ENCODE measurements at places on chromosomes 5 and 9. TPM values are rescaled to one million over a fixed set of nuclear protein-coding genes. Genes with fewer than 3 reads are reported as not detected.

GRCh38 chr5:149195962-149196361 lies 54.7 kb downstream of the ABLIM3 start:
- H3K36me3 ChIP-seq: no peaks in the 10 kb centered on the region
- no peak for DNase-seq
- H3K27me3 ChIP-seq: no peaks in the 10 kb centered on the region
- H3K4me3 ChIP-seq: no peak overlapping the region

DNA sequence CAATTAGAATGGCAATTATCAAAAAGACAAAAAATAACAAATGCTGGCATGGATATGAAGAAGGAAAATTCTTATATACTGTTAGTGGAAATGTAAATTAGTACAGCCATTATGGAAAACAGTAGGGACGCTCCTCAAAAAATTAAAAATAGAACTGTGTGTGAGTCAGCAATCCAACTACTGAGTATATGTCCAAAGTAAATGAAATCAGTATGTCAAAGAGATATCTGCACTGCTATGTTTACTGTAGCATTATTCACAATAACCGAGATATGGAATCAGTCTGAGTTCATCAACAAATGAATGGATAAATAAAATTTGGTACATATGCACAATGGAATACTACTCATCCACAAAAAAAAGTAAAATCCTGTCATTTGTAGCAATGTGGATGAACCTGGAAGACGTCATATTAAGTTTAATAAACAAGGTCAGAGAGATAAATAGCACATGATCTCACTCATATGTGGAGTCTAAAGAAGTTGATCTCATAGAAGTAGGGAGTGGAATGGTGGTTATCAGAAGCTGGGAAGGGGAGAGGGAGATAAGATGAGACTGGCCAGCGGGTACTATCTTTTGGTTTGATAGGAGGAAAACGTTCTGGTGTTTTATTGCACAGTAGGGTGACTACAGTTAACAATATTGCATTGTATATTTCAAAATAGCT lies 16.6 kb upstream of the SHC3 start:
- no peak overlapping the region for H3K4me3 ChIP-seq
- no peaks in the 10 kb centered on the region for H3K36me3 ChIP-seq
- no peak for DNase-seq
- H3K4me1 ChIP-seq: no peaks in the 10 kb centered on the region

DNA sequence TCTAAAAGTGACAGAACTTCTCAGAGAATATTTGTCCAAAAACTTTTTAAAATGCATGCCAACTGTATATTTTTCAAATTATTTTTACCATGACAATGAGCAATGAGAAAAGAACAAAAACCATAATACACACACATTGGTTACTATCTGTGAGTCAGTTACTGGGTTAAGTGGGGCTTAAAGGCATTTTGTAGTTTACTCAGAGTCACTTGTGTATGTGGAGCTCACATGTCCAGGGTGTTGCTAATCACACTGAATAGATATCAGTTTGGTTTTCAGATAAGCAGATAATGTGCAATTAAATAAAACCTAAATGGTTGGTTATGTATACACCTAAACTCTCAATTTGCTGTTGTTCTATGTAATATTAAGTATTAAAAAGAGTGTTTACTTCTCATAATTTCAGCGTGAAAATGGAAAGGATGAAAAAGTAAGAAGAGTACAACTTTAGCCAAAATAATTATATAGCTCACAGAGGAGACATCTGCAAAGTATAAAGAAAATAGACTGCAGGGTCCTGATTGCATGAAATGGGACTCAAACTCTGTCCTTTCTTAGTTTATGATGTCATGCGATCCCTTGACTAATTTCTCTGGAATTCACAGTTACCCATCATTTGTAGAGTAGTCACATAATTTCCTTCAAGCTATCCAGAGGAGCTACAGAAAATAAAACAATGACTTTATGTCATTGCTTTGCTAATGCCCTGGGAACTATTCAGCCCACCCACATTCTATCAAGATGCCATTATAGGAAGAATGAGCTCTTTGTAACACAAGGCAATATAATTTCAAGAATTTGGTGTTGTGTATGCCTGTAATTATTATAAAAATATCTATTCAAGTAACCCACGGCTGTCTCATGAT lies 388.0 kb upstream of the ZNF608 start:
- no peak for DNase-seq
- H3K36me3 ChIP-seq: no peaks in the 10 kb centered on the region
- H3K27ac ChIP-seq: no peak overlapping the region

DNA sequence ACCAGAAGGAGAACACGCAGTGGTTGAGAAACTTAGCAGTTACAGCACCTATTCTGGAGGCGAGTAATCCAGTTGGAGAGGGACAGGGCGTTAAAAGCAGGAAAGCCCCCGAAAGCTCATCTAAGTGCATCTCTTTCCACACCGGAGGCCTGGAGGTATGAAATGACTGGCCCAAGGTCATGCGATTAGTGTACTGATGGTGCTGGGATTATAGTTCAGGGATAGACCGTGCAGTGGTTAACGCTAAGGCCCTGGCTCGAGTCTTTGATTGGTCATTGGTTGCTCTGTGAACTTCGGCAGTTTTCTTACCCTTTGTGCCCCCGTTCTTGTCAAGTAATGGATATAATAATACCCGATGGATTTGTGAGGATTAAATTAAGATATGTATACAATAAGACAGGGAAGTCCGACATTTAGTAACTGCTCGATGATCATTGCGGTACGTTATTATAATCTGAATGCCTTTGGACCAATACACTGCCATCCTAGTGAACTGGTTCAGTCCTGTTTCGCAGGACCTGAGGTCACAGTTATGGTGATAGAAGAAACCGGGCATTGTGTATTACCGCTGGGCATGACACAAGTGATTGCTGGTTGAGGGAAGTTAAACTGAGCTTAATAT lies 960 bp downstream of the CANX start:
- peaks cover 47% of the 10 kb centered on the region for H3K36me3 ChIP-seq
- no peak for DNase-seq
- peak overlapping the region; percentile 92 for H3K4me3 ChIP-seq
- peaks cover 7% of the 10 kb centered on the region for H3K4me1 ChIP-seq
- H3K27ac ChIP-seq: no peak overlapping the region

GRCh38 chr5:113935453-113935852 lies 422.0 kb downstream of the YTHDC2 start:
- DNase-seq: no peak
- no peak overlapping the region for H3K27ac ChIP-seq
- H3K4me1 ChIP-seq: no peaks in the 10 kb centered on the region
- H3K4me3 ChIP-seq: no peak overlapping the region
- H3K27me3 ChIP-seq: no peaks in the 10 kb centered on the region

DNA sequence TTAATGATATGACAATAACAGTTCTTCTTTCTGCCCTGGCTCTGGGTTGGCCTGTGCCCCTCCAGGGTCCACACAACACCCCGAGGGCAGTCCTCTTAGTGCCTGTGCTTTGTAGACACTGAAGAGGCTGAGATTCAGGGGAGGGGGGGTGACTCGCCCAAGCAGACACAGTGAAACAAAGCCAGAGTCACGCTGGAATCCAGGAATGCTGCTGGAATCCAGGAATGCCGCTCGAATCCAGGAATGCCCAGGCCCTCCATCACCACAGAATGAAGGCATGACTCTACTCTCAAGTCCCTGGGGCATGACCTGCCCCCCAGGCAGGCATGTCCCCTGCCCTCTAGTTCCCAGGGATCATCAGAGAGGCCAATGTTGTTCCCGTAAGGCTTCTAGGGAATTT lies 73.1 kb downstream of the LRSAM1 start:
- DNase-seq: peak; percentile 61
- no peaks in the 10 kb centered on the region for H3K27me3 ChIP-seq
- no peak overlapping the region for H3K27ac ChIP-seq
- peaks cover 2% of the 10 kb centered on the region for H3K4me1 ChIP-seq
- H3K4me3 ChIP-seq: no peak overlapping the region

DNA sequence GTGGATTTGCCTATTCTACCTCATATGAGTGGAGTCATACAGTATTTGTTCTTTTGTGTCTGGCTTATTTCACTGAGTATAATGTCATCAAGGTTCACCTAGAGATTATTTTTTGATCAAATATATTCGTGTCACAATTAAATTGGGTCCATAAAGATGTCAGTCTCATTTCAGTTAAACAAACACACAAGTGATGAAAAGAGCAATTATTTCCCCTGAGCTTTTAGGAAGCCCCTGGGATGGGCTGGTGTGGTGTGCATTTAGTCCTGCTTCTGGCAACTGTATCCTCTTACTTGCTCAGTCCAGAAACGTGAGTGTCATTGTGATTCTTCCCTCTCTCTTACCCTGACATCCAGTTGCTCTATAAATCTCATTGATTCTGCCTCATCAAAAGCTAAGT lies 52.8 kb upstream of the CARTPT start:
- no peaks in the 10 kb centered on the region for H3K36me3 ChIP-seq
- no peak overlapping the region for H3K4me3 ChIP-seq
- no peak overlapping the region for H3K27ac ChIP-seq
- no peak for DNase-seq
- H3K27me3 ChIP-seq: no peaks in the 10 kb centered on the region

GRCh38 chr5:120072068-120072761 lies 391.9 kb upstream of the PRR16 start:
- DNase-seq: no peak
- no peak overlapping the region for H3K4me3 ChIP-seq
- H3K27me3 ChIP-seq: no peaks in the 10 kb centered on the region
- H3K4me1 ChIP-seq: peaks cover 3% of the 10 kb centered on the region
- H3K27ac ChIP-seq: no peak overlapping the region

- H3K27ac ChIP-seq: no peak overlapping the region
- H3K4me1 ChIP-seq: peaks cover 3% of the 10 kb centered on the region
- H3K36me3 ChIP-seq: no peaks in the 10 kb centered on the region
- no peak overlapping the region for H3K4me3 ChIP-seq
- H3K27me3 ChIP-seq: no peaks in the 10 kb centered on the region
Measured at GRCh38 chr5:143576711-143577484, 173.4 kb upstream of the NR3C1 start.

GRCh38 chr5:24320643-24321042 lies 324.1 kb downstream of the CDH10 start:
- no peak for DNase-seq
- H3K4me1 ChIP-seq: no peaks in the 10 kb centered on the region
- no peak overlapping the region for H3K27ac ChIP-seq
- H3K27me3 ChIP-seq: no peaks in the 10 kb centered on the region

DNA sequence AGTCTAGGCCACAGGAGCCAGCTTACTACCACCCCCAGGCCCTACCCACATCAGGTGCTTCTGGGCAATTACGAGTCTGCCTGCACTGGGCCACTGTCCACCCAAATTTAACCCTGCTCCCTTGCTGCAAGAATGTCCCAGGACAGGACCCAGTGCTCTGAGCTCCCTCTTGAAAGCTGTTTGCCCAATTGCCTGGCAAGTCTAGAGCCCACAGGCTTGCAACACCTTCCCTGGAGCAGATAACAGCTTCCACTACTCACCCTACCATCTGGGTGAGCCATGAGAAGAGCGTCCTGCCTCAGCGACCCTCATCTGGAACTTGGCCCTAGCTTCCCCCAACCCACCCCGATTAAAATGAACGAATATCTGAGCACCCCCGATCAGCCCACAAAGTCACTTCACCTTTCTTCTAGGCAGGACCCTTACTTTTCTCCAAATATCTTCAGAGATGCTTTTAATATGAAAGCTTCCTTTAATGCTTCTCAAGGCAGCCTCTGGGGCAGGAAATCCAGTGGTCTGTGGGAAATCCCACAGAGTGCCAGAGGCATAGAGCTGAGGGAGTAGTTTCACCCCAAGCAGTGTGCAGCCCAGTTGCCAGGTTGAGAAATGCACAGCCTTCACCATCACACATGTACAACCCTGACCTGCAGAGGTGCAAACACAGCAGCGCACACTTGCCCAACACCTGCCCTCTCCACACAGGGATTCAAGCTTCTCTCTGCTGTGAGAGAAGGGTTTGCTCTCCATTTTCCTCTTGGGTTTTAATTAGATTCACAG lies 10.6 kb downstream of the ACSL6 start:
- peak overlapping the region; percentile 50 for H3K4me3 ChIP-seq
- no peaks in the 10 kb centered on the region for H3K36me3 ChIP-seq
- no peak overlapping the region for H3K27ac ChIP-seq
- no peaks in the 10 kb centered on the region for H3K27me3 ChIP-seq
- no peak for DNase-seq

DNA sequence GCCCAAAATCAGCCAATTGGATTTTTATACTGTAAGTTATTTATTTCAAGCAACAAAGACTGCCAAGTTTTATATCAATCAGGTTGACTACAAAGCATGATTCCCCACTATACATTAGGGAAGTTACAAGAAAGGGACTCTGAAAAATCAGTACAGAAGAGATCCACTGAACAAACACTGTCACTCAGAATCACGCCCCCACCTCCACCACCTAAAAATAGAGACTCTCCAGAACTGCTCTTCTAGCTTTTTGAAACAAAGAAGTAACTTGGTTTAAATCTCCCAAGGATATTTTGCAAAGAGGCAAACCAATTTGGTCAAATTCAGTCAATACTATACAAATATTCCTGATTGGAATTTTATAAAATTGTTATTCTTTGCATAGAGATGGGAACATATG lies 438.0 kb downstream of the HTR1A start:
- no peaks in the 10 kb centered on the region for H3K36me3 ChIP-seq
- H3K4me1 ChIP-seq: no peaks in the 10 kb centered on the region
- no peak for DNase-seq
- H3K27ac ChIP-seq: no peak overlapping the region
- no peak overlapping the region for H3K4me3 ChIP-seq

DNA sequence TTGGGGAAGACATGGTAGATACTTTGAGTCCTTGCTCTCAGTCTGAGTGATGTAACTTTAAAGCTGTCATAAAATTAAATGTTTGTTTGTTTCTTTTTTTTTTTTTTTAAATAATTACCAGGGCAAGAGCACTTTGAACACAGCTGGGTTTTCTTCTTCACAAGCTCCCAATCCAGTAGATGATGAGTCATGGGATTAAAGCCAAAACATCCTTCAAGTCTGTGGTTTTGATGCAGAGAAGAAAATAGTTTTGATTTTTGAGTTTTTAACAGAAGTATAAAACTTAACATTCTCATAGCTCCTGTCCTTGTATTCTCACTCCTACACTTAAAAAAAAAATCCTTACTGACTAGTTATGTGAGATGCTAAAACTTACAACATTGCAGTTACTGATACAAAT lies 34.8 kb upstream of the IL31RA start:
- no peaks in the 10 kb centered on the region for H3K27me3 ChIP-seq
- H3K4me1 ChIP-seq: no peaks in the 10 kb centered on the region
- no peaks in the 10 kb centered on the region for H3K36me3 ChIP-seq
- no peak for DNase-seq
- H3K27ac ChIP-seq: no peak overlapping the region

- no peak overlapping the region for H3K27ac ChIP-seq
- peak; percentile 74 for DNase-seq
- peaks cover 9% of the 10 kb centered on the region for H3K4me1 ChIP-seq
- H3K27me3 ChIP-seq: no peaks in the 10 kb centered on the region
- H3K4me3 ChIP-seq: no peak overlapping the region
Measured at GRCh38 chr9:130417602-130418001, 27.2 kb upstream of the ASS1 start.

GRCh38 chr5:144189800-144190429 lies 19.2 kb downstream of the KCTD16 start:
- no peak overlapping the region for H3K4me3 ChIP-seq
- H3K27ac ChIP-seq: no peak overlapping the region

The CLTA gene
- 212 TPM for total RNA-seq

The ZNF483 gene
- 46.8 TPM for total RNA-seq

The TMEM232 gene
- total RNA-seq: 1.8 TPM

The CD72 gene
- 3.3 TPM for total RNA-seq

The CYLC2 gene
- total RNA-seq: not detected

The WDR31 gene
- total RNA-seq: 0.72 TPM

The RAB3C gene
- 11.5 TPM for total RNA-seq

The RNF145 gene
- 59.1 TPM for total RNA-seq

The REEP2 gene
- 49.0 TPM for total RNA-seq

The DDX4 gene
- not detected for total RNA-seq

The NXNL2 gene
- total RNA-seq: 0.33 TPM

The TRAF1 gene
- total RNA-seq: 1.4 TPM
